ENCODE measurements at places on chromosomes 2 and 18. TPM values are rescaled to one million over a fixed set of nuclear protein-coding genes. Genes with fewer than 3 reads are reported as not detected.

The TUBB8B gene
- 0.82 TPM for polyA plus RNA-seq

The FIGLA gene
- 0.07 TPM for polyA plus RNA-seq

The RAB27B gene
- 5.7 TPM for polyA plus RNA-seq

The SDC1 gene
- 334 TPM for polyA plus RNA-seq

The WNT6 gene
- 0.76 TPM for polyA plus RNA-seq

The NOL4 gene
- not detected for polyA plus RNA-seq

The SERPINB4 gene
- polyA plus RNA-seq: 19.3 TPM

The COLEC12 gene
- polyA plus RNA-seq: 0.75 TPM

The ANKRD36 gene
- polyA plus RNA-seq: 4.2 TPM

The SPP2 gene
- not detected for polyA plus RNA-seq

The SPC25 gene
- polyA plus RNA-seq: 6.4 TPM

The PSMA8 gene
- 0.04 TPM for polyA plus RNA-seq

The RAB6C gene
- polyA plus RNA-seq: not detected

The GLI2 gene
- 0.31 TPM for polyA plus RNA-seq

The TNFRSF11A gene
- 1.2 TPM for polyA plus RNA-seq

The FEV gene
- polyA plus RNA-seq: not detected

The PAIP2B gene
- 5.0 TPM for polyA plus RNA-seq

The FAM228A gene
- polyA plus RNA-seq: 0.16 TPM

The UGT1A3 gene
- 0.07 TPM for polyA plus RNA-seq

The MAPK4 gene
- 0.65 TPM for polyA plus RNA-seq

The AQP12A gene
- polyA plus RNA-seq: not detected

The GKN1 gene
- 6.2 TPM for polyA plus RNA-seq

The ZNF385B gene
- 0.22 TPM for polyA plus RNA-seq

The RMC1 gene
- polyA plus RNA-seq: 27.4 TPM

The ACVR2A gene
- polyA plus RNA-seq: 6.2 TPM

The RALB gene
- polyA plus RNA-seq: 62.4 TPM

The IL1R1 gene
- 12.7 TPM for polyA plus RNA-seq

The DOK6 gene
- 0.07 TPM for polyA plus RNA-seq

The KCTD18 gene
- polyA plus RNA-seq: 4.9 TPM

The ZNF2 gene
- polyA plus RNA-seq: 0.90 TPM

The CRYBA2 gene
- 0.47 TPM for polyA plus RNA-seq

The NEB gene
- 0.33 TPM for polyA plus RNA-seq

The ST6GAL2 gene
- 1.1 TPM for polyA plus RNA-seq

The MMADHC gene
- polyA plus RNA-seq: 89.3 TPM

The LYPD6B gene
- 4.9 TPM for polyA plus RNA-seq

The ROCK2 gene
- polyA plus RNA-seq: 3.4 TPM

The PROKR1 gene
- polyA plus RNA-seq: 0.02 TPM

The LBX2 gene
- polyA plus RNA-seq: 0.18 TPM

The HRH4 gene
- 0.01 TPM for polyA plus RNA-seq

The ICOS gene
- polyA plus RNA-seq: 0.04 TPM

The SLC19A3 gene
- 0.14 TPM for polyA plus RNA-seq

The CFAP65 gene
- polyA plus RNA-seq: not detected

The HAAO gene
- polyA plus RNA-seq: 6.9 TPM

The PDCD1 gene
- polyA plus RNA-seq: 0.73 TPM

The IL36G gene
- polyA plus RNA-seq: 54.5 TPM

The MXD1 gene
- polyA plus RNA-seq: 140 TPM

The TM4SF20 gene
- 0.04 TPM for polyA plus RNA-seq
